WTC11 (cell line): ENCODE measurements at places on chromosomes 6 and 20. TPM values are rescaled to one million over a fixed set of nuclear protein-coding genes. Genes with fewer than 3 reads are reported as not detected.

The SNRPB gene
- 489 to 539 TPM (median 498 TPM) in 3 replicates for total RNA-seq

- peaks cover 84% of the 10 kb centered on the region for H3K27me3 ChIP-seq
- H3K36me3 ChIP-seq = peaks cover 16% of the 10 kb centered on the region
- H3K4me3 ChIP-seq = no peak overlapping the region
- peaks cover 27% of the 10 kb centered on the region for H3K4me1 ChIP-seq
- no peak overlapping the region for H3K27ac ChIP-seq
These were observed 30.0 kb upstream of the FABP7 start for GRCh38 chr6:122749451-122750050.

The SALL4 gene
- total RNA-seq = 156 to 204 TPM (median 203 TPM) in 3 replicates

The CD40 gene
- 12.9 to 15.3 TPM (median 14.8 TPM) in 3 replicates for total RNA-seq
